ENCODE measurements at places on chromosomes 1 and 21. TPM values are rescaled to one million over a fixed set of nuclear protein-coding genes. Genes with fewer than 3 reads are reported as not detected.

Gene NCMAP
- total RNA-seq, result not detected

Gene THEM5
- total RNA-seq, result not detected

Gene KCNJ9
- 0.07 TPM for total RNA-seq

Gene SKI
- 29.4 TPM for total RNA-seq

Gene PTGER3
- total RNA-seq, result 0.34 TPM

Gene PLA2G2A
- 200 TPM for total RNA-seq

Gene ERG
- 11.9 TPM for total RNA-seq

Gene TRIM63
- total RNA-seq, result 201 TPM

Gene PTAFR
- 1.7 TPM for total RNA-seq

Gene CHI3L2
- total RNA-seq, result 4.1 TPM

Gene SPATA1
- total RNA-seq, result 2.2 TPM

Gene AMY1B
- not detected for total RNA-seq

Gene CRYAA
- total RNA-seq, result not detected

Gene SASS6
- total RNA-seq, result 2.7 TPM

Gene TTC22
- 0.17 TPM for total RNA-seq

Gene KCTD3
- total RNA-seq, result 20.7 TPM

Gene PKNOX1
- 7.8 TPM for total RNA-seq

Gene TTC34
- total RNA-seq, result 0.39 TPM

Gene FOXD2
- total RNA-seq, result 0.05 TPM

Gene TBX19
- total RNA-seq, result 0.42 TPM

Gene VHLL
- not detected for total RNA-seq

Gene CCDC24
- total RNA-seq, result 1.2 TPM

Gene URB1
- 17.7 TPM for total RNA-seq

Gene PLD5
- 0.25 TPM for total RNA-seq

Gene LIN28A
- total RNA-seq, result 0.15 TPM

Gene PLA2G2C
- not detected for total RNA-seq

Gene SERBP1
- total RNA-seq, result 144 TPM
